ENCODE measurements at places on chromosomes 1 and 21. TPM values are rescaled to one million over a fixed set of nuclear protein-coding genes. Genes with fewer than 3 reads are reported as not detected.

The USP25 gene
- total RNA-seq: 26.0 TPM

The IRF6 gene
- 50.9 TPM for total RNA-seq

The PIGP gene
- total RNA-seq: 10.1 TPM

The WDR3 gene
- 27.5 TPM for total RNA-seq

The PRMT2 gene
- 64.5 TPM for total RNA-seq

- peaks cover 20% of the 10 kb centered on the region for H3K36me3 ChIP-seq
- H3K4me1 ChIP-seq: peaks cover 55% of the 10 kb centered on the region
- H3K27ac ChIP-seq: peak overlapping the region; percentile 81
- H3K27me3 ChIP-seq: no peaks in the 10 kb centered on the region
- H3K4me3 ChIP-seq: no peak overlapping the region
Observed at GRCh38 chr21:44868707-44869106, 4.8 kb downstream of the PTTG1IP start.

- H3K4me1 ChIP-seq: peaks cover 57% of the 10 kb centered on the region
- DNase-seq: no peak
- H3K27ac ChIP-seq: peak overlapping the region; percentile 72
- H3K36me3 ChIP-seq: no peaks in the 10 kb centered on the region
- H3K4me3 ChIP-seq: no peak overlapping the region
Observed at GRCh38 chr1:203521074-203521794, 27.3 kb downstream of the OPTC start.

DNA sequence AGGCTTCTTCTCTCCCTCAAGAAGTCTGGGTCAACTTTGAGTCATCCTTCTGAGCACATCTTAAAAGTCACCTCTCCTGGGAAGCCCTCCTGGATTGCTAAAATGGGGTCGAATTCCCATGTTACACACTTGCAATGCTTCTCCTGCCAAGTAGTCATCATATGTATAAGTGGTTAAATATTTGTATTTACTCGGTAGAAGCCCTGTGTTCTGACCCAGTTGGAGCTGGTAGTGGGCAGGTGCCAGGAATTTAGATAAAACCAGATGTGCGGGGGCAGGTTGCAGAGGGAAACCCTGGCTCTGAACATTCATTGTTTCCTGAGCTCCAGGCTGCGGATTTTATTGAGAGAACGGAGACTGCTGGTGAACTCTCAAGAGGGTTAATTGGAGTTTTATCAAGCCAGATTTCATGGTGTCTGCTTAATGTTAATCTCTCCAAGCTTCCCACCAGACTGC lies 52.8 kb upstream of the RPL11 start:
- no peak overlapping the region for H3K27ac ChIP-seq
- H3K36me3 ChIP-seq: no peaks in the 10 kb centered on the region
- no peaks in the 10 kb centered on the region for H3K4me1 ChIP-seq
- no peak for DNase-seq

DNA sequence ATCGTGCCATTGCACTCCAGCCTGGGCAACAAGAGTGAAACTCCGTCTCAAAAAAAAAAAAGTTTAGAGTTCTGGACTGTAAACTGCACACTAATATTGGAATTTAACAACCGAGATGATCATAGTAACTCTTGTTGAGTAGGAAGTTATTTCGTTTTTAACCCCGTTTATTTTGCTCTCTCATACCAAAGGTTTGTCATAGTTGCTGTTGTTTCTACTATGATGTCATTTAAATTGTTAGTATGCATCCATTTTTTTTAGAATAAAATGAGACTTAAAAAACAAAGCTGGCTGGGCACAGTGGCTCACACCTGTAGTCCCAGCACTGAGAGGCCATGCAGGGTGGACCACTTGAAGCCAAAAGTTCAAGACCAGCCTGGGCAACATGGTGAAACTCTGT lies 49.3 kb downstream of the DOP1B start:
- H3K36me3 ChIP-seq: no peaks in the 10 kb centered on the region
- H3K4me3 ChIP-seq: no peak overlapping the region
- no peak for DNase-seq
- H3K4me1 ChIP-seq: peaks cover 66% of the 10 kb centered on the region
- no peaks in the 10 kb centered on the region for H3K27me3 ChIP-seq

GRCh38 chr1:208081972-208082371 lies 162.2 kb downstream of the PLXNA2 start:
- no peak for DNase-seq
- H3K4me3 ChIP-seq: no peak overlapping the region
- H3K36me3 ChIP-seq: no peaks in the 10 kb centered on the region
- H3K27ac ChIP-seq: no peak overlapping the region

DNA sequence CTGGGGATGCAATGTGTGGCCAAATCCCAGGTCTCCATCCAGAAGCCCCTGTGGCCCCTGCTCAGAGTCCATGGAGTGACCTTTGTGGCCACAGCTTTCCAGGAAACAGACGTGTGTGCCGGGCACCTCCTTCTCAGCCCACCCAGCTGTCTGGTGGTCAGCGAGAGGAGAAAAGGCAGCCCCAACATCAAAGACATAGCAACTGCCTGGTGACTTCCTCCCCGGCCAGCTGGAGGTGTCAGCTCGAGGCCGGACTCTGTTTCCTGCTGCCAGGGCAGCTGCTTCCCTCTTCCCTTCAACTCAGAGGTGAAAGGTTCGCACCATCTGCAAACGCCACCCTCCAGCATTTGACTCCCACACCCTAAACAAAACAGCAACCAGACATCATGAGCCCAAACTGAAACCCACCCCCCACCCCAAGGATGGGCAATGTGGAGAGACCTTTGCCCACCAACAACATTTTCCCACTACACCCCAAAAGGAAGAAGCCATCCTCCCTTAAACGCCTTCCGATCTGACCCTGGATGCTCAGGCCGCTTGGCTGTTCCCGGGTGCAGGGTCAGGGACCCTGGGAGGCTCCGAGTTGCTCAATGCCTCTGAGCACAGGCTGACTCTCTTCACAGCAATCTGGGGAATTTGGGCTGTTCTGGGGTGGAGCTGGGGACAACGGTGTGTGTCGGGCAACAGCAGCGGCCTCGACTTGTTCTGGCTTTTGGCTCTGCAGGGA lies 162.3 kb downstream of the PSMG1 start:
- no peaks in the 10 kb centered on the region for H3K36me3 ChIP-seq
- peak; percentile 75 for DNase-seq
- H3K4me3 ChIP-seq: no peak overlapping the region
- no peaks in the 10 kb centered on the region for H3K27me3 ChIP-seq
- H3K4me1 ChIP-seq: peaks cover 22% of the 10 kb centered on the region

- peak; percentile 53 for DNase-seq
- H3K4me3 ChIP-seq: no peak overlapping the region
- H3K36me3 ChIP-seq: peaks cover 32% of the 10 kb centered on the region
- H3K4me1 ChIP-seq: peaks cover 48% of the 10 kb centered on the region
- no peaks in the 10 kb centered on the region for H3K27me3 ChIP-seq
Observed at GRCh38 chr1:111191496-111191895, 8.9 kb downstream of the DENND2D start.

GRCh38 chr21:16250273-16250672 lies 520.5 kb downstream of the USP25 start:
- no peaks in the 10 kb centered on the region for H3K4me1 ChIP-seq
- no peak overlapping the region for H3K27ac ChIP-seq
- no peak overlapping the region for H3K4me3 ChIP-seq
- H3K27me3 ChIP-seq: no peaks in the 10 kb centered on the region

DNA sequence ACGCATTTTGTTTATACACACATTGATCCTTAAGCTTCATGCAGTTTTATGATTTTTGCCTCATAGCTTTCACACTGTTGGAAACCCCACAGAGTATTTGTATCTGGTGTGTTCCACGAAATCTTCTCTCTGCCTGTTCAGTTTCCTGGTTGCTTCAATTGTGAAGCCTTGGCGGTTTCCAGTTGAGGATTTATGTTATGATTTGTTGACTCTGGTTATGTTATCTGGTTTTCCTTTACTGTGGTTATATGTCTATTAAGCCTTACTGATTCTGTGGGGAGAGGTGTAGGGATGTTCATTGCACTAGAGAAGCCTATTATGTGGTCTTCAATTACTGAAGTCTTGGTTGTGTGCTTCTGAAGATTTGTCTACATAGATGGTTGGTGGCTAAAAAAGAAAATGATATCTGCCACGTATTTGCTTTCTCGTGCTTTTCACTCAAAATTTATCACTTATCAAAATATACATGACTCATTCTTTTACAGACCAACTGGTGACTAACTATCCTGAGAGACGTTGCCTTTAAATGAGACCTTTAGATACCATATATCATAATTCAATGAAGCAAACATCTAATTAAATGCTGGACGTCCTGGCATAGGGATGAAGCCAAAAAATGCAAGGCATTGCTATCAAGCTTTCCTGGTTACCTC lies 488.0 kb upstream of the B3GALT2 start:
- no peak overlapping the region for H3K4me3 ChIP-seq
- no peak for DNase-seq
- H3K36me3 ChIP-seq: no peaks in the 10 kb centered on the region
- H3K4me1 ChIP-seq: no peaks in the 10 kb centered on the region
- H3K27ac ChIP-seq: no peak overlapping the region

- no peaks in the 10 kb centered on the region for H3K27me3 ChIP-seq
- H3K36me3 ChIP-seq: no peaks in the 10 kb centered on the region
- H3K4me3 ChIP-seq: no peak overlapping the region
- peak; percentile 18 for DNase-seq
- H3K4me1 ChIP-seq: peaks cover 11% of the 10 kb centered on the region
- H3K27ac ChIP-seq: no peak overlapping the region
Observed at GRCh38 chr1:19737104-19737825, 62.5 kb downstream of the TMCO4 start.

DNA sequence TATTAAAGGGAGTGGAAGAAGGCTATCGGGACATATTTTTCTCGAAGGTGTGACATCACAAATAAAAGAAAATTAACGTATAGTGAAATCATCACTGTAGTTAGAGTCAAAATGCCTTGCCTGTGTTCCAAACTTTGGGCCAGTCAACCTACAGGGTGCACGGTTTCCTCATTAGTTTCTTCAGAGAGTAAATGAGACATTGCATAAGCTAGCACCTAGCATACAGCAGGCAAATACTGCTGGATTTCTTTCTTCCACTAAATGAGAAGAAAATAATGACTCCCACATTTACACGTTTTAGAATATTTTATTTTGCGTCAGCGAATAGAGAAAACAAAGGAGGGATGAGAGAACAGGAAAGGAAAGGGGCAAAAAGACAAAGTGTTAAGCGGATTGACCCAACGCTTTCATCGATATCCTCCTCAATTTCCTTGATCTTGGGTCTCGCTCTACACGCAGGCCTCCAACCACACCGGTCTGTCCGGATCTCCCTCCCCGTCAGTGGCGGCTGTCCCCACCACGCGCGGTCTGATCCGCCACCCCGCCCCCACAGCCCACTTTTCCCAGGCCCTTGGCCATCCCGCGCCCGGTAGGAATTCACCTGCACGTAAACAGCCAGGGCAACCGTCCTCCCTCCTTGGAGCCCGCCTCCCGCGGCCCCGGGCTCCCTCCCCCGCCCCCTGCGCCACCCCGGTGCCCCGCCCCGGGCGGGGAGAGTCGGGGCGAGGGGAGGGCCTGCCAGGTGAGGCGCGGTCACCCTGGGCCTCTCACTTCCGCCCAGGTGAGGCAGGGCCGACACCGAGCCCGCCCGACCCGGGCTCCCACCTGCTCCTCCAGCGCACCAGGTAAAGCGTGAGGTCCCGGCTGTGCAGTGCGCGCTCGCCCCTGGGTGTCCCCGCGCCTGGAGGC lies at the start of gene PATJ:
Gene PATJ (plus strand): TSS at position 770 of the 909 bp plus-strand sequence. CDS start 20,413 bp downstream, outside the sequence.
- H3K4me1 ChIP-seq: peaks cover 47% of the 10 kb centered on the region
- H3K4me3 ChIP-seq: peak within 1 kb of the TSS; percentile 99
- DNase-seq: peak; percentile 95
- 0 out of 2 replicates have a peak, but pooled peaks cover 5% of the 10 kb centered on the region for H3K36me3 ChIP-seq
- no peaks in the 10 kb centered on the region for H3K27me3 ChIP-seq

DNA sequence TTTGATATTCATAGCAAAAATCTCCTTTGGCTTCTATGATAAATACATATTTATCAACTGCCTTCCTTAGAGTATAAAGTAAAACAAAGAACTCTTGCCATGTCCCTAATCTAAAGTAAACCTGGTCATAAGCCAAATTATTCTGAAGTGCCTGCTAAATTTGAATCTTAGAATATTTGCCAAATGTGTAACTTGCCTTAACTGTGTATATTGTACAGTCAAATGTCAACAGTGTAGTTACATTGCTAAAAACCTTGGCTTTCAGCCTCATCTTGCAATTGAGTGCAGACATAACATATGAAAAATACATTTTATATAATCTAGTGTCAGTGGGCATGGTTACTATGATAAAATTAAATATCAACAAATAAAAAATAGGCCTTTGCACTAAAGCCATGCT lies 583.4 kb upstream of the ADAMTS5 start:
- no peak overlapping the region for H3K27ac ChIP-seq
- H3K4me3 ChIP-seq: no peak overlapping the region
- DNase-seq: no peak
- H3K4me1 ChIP-seq: no peaks in the 10 kb centered on the region
- no peaks in the 10 kb centered on the region for H3K36me3 ChIP-seq
- no peaks in the 10 kb centered on the region for H3K27me3 ChIP-seq

GRCh38 chr21:45280969-45281368 lies 6.7 kb downstream of the POFUT2 start:
- H3K36me3 ChIP-seq: no peaks in the 10 kb centered on the region
- H3K27ac ChIP-seq: no peak overlapping the region
- H3K4me3 ChIP-seq: no peak overlapping the region
- DNase-seq: no peak

GRCh38 chr1:193498088-193498655 lies 311.8 kb upstream of the B3GALT2 start:
- no peaks in the 10 kb centered on the region for H3K36me3 ChIP-seq
- H3K27ac ChIP-seq: no peak overlapping the region
- no peaks in the 10 kb centered on the region for H3K4me1 ChIP-seq
- DNase-seq: no peak
- H3K27me3 ChIP-seq: no peaks in the 10 kb centered on the region

GRCh38 chr1:210025870-210026269 lies 87.9 kb downstream of the SYT14 start:
- H3K27ac ChIP-seq: no peak overlapping the region
- H3K4me1 ChIP-seq: no peaks in the 10 kb centered on the region
- no peaks in the 10 kb centered on the region for H3K36me3 ChIP-seq
- DNase-seq: no peak
- H3K4me3 ChIP-seq: no peak overlapping the region

DNA sequence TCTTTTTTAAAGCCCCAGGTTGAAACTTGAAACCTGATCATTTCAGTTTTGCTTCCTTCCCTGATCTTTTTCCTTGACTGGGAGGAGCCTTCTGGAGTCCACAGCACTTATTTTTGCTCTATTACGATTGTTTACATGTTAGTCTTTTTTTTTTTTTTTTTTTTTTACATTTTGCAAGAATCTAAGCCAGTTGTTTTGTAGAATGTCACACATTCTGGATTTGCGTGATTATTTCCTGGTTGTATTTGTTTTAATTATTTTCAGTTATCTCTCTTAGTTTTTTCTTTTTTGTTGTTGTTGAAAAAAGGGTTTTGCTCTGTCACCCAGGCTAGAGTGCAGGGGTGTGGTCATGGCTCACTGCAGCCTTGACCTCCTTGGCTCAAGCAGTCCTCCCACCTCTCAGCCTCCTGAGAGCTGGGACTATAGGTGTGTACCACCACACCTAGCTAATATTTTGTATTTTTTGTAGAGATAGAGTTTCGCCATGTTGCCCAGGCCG lies 32.8 kb downstream of the OSBPL9 start:
- H3K4me3 ChIP-seq: no peak overlapping the region
- no peaks in the 10 kb centered on the region for H3K27me3 ChIP-seq
- peak overlapping the region; percentile 78 for H3K27ac ChIP-seq
- DNase-seq: no peak
- peaks cover 31% of the 10 kb centered on the region for H3K36me3 ChIP-seq
- peaks cover 52% of the 10 kb centered on the region for H3K4me1 ChIP-seq

- H3K36me3 ChIP-seq: no peaks in the 10 kb centered on the region
- H3K27me3 ChIP-seq: no peaks in the 10 kb centered on the region
- no peak for DNase-seq
- H3K27ac ChIP-seq: no peak overlapping the region
- no peak overlapping the region for H3K4me3 ChIP-seq
Observed at GRCh38 chr1:161905269-161905884, 118.3 kb downstream of the OLFML2B start.

Data from PC-9 (cell line).